ENCODE measurements at places on chromosomes 1 and 21.

- no peak for DNase-seq
Observed at GRCh38 chr1:105373681-105374080, 1624.0 kb downstream of the AMY1C start.

- no peak for DNase-seq
Observed at GRCh38 chr1:89910780-89911179, 84.1 kb upstream of the ZNF326 start.

- no peak for DNase-seq
Observed at GRCh38 chr1:191022856-191023255, 545.2 kb upstream of the BRINP3 start.

DNA sequence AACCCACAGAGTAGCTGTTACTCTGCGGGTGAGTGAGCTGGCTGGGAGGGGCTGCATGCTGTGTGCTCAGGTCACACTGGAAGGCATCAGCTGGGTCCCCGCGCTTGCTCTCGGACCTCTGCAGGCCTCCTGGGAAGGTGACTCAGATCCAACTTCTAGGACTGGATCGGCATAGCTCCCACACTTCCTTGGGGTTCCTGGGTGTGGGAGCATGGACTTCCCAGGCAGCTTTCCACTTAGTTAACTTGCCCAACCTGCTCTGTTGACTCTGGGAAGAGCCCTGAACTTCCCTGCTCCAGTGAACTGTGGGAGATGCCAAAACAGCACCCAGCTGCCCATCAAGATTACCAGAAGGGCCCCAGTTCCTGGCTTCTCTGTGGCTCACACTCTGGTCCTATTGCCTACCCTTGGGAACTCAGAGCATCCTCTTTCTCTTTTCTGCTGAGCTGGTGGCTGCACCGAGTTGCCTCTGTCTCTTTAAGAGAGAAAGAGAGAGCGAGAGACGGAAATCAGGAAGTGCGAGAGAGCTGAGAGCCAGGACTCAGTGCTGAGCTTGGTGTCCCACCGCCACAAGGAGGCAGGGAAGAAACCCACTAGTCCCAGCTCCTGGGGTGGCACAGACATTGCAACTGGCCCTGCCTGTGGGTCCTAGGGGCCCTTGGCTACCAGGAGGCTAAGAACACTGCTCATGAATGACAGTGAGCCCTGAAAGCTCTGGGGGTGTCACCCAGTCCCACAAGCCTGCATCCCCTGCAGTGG lies at the start of gene IKBKE:
Gene IKBKE, plus strand, starts transcription at position 544 of the 759 bp plus-strand sequence. CDS start 2,752 bp downstream, outside the sequence.
- DNase-seq = peak; percentile 61

DNA sequence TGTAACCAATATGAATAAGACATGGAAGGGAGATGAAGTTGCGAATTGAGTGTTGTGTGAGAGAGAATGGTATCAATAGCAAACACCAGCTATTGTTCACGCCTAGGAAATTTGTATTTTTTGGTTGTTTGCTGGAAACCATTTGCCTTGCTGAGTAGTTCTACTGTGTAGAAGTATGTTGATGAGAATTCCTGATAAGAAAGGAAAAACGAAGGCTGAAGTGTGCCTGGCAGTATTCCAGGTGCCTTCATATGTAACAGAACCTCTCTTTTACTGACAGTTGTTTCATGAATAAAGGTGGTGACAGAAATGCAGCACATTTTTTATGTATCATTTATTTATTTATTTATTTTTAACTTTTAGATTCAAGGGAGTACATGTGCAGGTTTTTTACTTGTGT lies 79.5 kb downstream of the SDCCAG8 start:
- peak; percentile 55 for DNase-seq

DNA sequence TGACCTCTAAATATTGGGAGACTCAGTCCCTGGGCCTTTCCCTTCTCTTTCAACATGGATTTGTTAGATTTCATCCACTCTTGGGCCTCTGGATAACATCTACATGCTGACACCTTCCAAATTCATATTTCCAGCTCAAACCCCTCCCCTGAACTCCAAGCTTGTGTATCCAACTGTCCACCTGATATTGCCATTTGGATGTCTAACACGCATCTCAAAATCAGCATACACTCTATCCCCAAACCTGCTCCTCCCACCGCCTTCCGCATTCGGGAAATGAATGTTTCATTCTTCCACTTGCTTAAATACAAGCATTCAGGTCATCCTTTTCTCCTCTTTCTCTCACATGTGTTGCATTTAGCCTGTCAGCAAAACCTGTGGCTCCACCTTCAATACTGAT lies 17.5 kb upstream of the KAZN start:
- DNase-seq = no peak

DNA sequence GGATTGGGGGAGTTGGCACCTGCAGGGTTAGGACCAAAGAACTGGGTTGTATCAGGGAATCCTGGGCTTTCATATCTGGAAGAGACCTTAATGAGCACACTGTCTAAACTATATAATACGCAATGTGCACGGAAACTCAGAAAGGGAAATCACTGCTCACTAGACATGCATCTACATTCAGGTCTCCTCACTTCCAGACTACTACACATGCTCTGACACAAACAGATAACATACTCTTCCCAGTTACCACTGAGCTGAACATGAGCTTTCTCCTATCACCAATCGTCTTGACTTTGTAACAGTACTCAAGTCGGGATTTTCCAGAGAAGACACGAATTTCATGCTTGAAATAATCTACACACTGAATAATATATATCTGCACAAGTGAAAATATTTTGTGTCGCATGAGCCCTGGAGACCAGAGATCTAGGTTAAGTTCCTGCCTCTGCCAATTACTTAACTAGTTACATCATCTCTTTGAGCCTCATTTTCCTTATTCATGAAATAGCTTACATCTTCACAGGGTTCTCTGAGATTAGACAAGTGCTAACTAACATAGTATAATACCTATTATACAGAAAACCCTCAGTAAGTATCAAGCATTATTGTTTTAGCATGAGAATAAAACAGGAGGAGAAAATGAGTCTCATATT lies 101.1 kb downstream of the JAK1 start:
- no peak for DNase-seq

GRCh38 chr1:196412326-196412725 lies 195.9 kb downstream of the KCNT2 start:
- no peak for DNase-seq

DNA sequence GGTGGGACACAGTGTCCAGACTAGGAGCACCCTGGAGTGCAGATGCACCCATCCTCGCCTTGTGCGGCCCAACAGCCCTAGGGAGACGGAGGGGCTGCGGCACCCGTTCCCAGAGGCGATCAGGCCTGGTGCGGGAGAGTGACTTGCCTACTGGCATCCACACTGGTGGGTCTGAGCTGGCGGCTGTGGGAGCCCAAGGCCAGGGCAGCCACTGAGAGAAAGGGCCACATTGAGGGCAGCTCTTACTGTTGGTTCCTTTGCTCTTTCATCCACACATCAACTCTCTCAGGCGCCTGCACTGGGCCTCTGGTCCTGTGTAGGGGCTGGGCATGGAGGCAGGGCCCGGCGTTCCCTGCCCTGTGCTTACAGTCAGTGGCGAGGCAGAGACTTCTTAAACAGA lies 8.6 kb downstream of the PODN start:
- no peak for DNase-seq

- DNase-seq = no peak
Observed at GRCh38 chr1:59767119-59767518, 47.6 kb upstream of the HOOK1 start.

DNA sequence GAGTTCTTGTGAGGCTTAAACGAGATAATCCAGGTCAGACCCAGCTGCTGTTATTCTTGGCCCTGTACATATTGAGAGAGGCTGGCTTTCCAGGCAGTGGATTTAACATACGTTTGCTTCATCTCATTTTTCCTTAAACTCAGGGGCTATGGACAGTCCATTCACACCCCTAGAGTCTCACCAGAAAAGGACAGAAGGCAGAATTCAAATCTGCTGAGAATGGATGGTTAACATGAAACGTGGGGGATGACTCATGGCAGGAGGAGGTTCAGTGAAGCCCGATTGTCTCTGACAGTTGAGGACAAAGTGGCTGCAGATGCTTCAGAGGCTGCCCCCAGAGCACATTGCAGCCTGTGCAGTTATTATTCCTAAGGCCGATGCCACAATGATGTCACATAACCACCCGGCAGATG lies 39.5 kb downstream of the TGFB2 start:
- no peak for DNase-seq

- DNase-seq = no peak
Observed at GRCh38 chr1:181592255-181592859, 109.0 kb downstream of the CACNA1E start.

- no peak for DNase-seq
Observed at GRCh38 chr1:68221980-68222373, 10.3 kb downstream of the WLS start.

- no peak for DNase-seq
Observed at GRCh38 chr21:45160198-45160597, 85.8 kb downstream of the ADARB1 start.
